ENCODE measurements at places on chromosomes 1 and 21. TPM values are rescaled to one million over a fixed set of nuclear protein-coding genes. Genes with fewer than 3 reads are reported as not detected.

GRCh38 chr1:206856674-206857464, 8.6 kb upstream of the IL20 start:
- H3K4me3 ChIP-seq = no peak overlapping the region
- no peak overlapping the region for H3K27ac ChIP-seq
- DNase-seq = no peak
- H3K4me1 ChIP-seq = no peaks in the 10 kb centered on the region
- H3K36me3 ChIP-seq = no peaks in the 10 kb centered on the region

DNA sequence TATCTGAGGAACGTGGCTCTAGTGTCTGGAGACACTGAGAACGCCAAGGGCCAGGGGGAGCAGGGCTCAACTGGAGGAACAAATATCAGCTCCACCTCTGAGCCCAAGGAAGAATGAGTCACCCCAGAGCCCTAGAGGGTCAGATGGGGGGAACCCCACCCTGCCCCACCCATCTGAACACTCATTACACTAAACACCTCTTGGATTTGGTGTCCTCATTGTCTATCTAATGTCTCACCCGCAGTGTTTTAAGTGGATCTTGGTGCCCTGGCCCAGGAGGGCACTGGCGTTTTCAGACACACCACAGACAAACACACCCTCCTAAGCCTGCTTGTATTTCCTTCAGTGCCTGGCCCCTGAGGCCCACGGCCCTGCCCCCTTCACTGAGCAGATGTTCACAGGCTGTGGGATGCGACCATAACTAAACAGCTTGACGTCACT, 2.2 kb upstream of the FALEC start:
- H3K36me3 ChIP-seq = peaks cover 28% of the 10 kb centered on the region
- no peak overlapping the region for H3K27ac ChIP-seq
- peaks cover 19% of the 10 kb centered on the region for H3K4me1 ChIP-seq

Gene FOXO6
- total RNA-seq = not detected

- peaks cover 26% of the 10 kb centered on the region for H3K4me1 ChIP-seq
- H3K36me3 ChIP-seq = no peaks in the 10 kb centered on the region
- H3K4me3 ChIP-seq = no peak overlapping the region
- no peak for DNase-seq
- H3K27ac ChIP-seq = no peak overlapping the region
- no peaks in the 10 kb centered on the region for H3K27me3 ChIP-seq
These were observed 31.7 kb downstream of the OPTC start for GRCh38 chr1:203525685-203526084.

DNA sequence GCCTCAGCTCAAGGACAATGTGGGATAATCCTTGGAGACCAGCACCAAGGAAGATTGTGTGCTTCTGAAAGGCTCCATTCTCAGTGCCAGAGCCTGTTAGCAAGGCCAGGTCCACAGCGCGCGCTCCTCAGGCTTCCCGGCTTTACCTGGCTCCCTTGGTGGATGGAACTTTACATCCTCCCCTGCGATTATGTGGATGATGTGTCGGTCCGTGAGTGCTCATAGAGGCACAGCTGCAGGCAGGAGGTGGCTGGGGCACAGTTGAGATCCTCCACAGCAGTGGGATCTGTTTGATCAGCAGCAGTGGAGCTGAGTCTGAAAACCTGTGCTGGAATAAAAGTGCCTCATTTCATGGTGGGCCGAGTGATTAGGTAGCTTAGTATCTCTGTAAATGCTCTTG, 62.7 kb downstream of the PRDM2 start:
- no peak overlapping the region for H3K27ac ChIP-seq
- no peak overlapping the region for H3K4me3 ChIP-seq
- H3K27me3 ChIP-seq = no peaks in the 10 kb centered on the region
- no peaks in the 10 kb centered on the region for H3K36me3 ChIP-seq
- peaks cover 29% of the 10 kb centered on the region for H3K4me1 ChIP-seq

GRCh38 chr1:37040773-37041172, 6.5 kb upstream of the GRIK3 start:
- no peak overlapping the region for H3K4me3 ChIP-seq
- peaks cover 7% of the 10 kb centered on the region for H3K27me3 ChIP-seq
- no peaks in the 10 kb centered on the region for H3K4me1 ChIP-seq

- H3K4me1 ChIP-seq = no peaks in the 10 kb centered on the region
- no peak overlapping the region for H3K4me3 ChIP-seq
- H3K27ac ChIP-seq = no peak overlapping the region
- no peaks in the 10 kb centered on the region for H3K36me3 ChIP-seq
These were observed 393.2 kb downstream of the RPS6KC1 start for GRCh38 chr1:213444224-213444623.

All from osteoblast (primary cell).